Parietal lobe (tissue), 2 donors: ENCODE measurements at places on chromosomes 6 and 20. TPM values are rescaled to one million over a fixed set of nuclear protein-coding genes. Genes with fewer than 3 reads are reported as not detected.

The LBP gene
- total RNA-seq, result not detected

The SYCP2L gene
- total RNA-seq, result 11.9 TPM

The MAS1 gene
- 0.31 TPM for total RNA-seq

The TINAG gene
- not detected for total RNA-seq
